CD8-positive, alpha-beta T cell (primary cell): ENCODE measurements at places on chromosomes 7 and 10. TPM values are rescaled to one million over a fixed set of nuclear protein-coding genes. Genes with fewer than 3 reads are reported as not detected.

The MICALL2 gene
- total RNA-seq: 2.1 TPM

The OPN1SW gene
- total RNA-seq: not detected

The STEAP1 gene
- total RNA-seq: not detected

The WDR91 gene
- total RNA-seq: 46.6 TPM

The GOLGA7B gene
- total RNA-seq: 5.1 TPM

GRCh38 chr7:47594406-47594805, 12.5 kb upstream of the TNS3 start:
- no peak for DNase-seq

GRCh38 chr10:48671914-48672595, 12.6 kb upstream of the WDFY4 start:
- no peak for DNase-seq

DNA sequence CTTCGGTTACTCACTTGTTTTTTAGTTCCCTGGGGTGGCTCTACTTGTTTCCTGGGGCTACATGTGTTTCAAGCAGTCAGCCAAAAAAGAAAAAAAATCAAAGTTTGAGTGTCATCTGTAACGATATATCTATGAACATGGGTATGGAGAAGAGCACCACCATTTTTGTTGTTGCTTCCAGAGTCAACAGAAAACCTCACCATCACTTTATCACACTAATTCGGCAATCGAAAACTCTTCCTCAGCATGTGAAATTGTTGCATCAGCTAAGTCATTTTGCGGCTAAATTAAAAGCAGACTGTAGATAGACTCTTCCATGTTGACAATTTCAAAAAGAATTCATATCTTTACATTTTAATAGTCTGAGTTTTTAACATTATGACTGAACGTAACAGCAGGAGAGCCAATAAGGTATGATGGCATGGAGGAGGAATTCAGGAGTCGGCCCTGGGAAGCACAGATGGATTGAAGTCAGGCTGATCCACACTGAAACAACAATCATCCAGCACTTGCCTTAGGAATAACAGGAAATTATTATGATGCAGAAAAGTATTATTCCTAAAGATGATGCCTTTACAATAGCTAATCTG, 455.7 kb upstream of the KLF6 start:
- no peak for DNase-seq

DNA sequence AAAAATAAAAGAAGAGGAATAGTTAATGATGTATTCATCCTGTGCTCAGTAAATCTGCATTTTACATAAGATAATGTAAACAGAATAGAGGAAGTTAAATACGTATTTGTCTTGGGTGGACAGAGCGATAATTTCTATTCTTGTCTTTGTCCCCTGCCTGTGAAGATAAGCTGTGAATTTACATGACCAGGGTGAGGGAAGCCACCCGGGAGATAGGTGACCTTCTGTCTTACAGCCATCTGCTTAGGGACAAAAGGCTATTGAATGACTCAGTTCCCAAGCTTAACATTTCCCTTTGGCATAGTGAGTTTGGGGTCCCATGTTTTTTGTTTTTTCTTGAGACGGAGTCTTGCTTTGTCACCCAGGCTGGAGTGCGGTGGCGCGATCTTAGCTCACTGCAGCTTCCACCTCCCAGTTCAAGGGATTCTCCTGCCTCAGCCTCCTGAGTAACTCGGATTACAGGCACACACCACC, 88.7 kb upstream of the KCTD7 start:
- no peak for DNase-seq

GRCh38 chr10:82874671-82875070, 999.7 kb downstream of the NRG3 start:
- no peak for DNase-seq

DNA sequence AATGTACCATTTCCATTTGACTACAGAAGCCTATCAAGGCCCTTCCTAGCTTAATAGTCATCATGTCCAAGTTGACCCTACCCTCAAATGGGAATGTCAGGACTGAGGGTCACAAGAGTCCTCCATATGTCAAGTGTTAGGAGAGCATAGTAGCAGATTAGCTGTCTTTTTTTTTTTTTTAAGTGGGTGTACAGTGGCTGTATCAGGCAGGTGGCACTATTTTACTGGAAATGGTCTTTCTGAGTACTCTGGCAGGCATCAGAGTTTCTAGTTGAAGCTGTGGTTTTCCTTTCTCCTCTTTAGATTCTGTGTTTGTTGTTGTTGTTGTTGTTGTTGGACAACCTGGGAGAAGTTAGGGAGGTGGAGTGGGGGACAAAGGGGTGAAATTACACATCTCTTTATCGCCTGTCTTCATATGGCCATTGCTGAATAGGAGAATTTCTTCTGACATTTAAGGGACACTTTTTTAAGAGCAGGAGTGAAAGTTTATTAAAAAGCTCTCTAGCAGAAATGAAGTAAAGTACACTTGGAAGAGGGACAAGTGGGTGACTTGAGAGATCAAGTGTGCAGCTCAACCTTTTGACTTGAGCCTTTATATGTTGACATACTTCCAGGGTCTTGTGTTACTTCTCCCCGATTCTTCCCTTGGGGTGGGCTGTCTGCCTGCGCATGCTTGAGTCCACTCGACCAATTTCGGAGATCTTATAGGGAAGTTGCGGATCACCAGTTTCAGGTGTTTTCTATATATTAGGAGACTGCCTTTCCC, 104.1 kb upstream of the FOXP2 start:
- no peak for DNase-seq

GRCh38 chr7:1129431-1129830, 30.6 kb downstream of the ZFAND2A start:
- no peak for DNase-seq

DNA sequence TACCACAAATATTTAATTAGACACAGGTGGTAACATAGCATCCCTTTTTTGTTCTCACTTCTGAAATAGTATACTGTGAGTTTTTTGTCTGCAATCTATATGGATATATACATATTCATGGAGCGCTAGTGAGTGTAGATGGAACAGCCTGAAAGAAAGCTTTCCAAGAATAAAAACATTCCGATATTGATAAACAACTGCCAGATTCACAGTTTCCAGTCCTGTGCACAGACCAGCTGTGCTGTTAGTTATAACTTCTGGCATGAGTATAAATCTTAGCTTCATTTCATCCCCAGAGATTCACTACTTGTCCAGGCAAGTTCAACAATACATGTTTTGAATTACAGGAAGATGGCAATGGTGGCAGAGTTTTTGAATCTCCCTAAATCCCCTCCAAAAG, 467.1 kb upstream of the STEAP1 start:
- DNase-seq: no peak

DNA sequence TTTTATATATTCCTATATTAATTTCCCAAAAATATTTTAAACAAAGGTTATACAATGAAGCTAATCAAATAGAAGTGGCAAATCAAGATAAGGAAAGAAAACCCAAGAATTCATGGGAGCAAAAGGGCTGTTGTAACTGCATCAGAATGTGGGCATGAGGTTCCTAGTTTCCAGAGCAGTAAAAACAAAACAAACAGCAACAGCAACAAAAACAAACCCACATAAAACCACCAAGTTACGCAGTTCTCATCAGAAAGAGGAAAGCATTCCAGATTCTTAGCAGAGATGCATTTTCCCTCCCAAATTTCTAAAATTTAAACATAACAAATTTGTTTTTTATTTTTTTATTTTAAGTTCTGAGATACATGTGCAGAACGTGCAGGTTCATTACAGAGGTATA, 34.8 kb upstream of the MSMB start:
- no peak for DNase-seq

- no peak for DNase-seq
Observed at GRCh38 chr7:72101444-72101843, 310.7 kb downstream of the CALN1 start.

DNA sequence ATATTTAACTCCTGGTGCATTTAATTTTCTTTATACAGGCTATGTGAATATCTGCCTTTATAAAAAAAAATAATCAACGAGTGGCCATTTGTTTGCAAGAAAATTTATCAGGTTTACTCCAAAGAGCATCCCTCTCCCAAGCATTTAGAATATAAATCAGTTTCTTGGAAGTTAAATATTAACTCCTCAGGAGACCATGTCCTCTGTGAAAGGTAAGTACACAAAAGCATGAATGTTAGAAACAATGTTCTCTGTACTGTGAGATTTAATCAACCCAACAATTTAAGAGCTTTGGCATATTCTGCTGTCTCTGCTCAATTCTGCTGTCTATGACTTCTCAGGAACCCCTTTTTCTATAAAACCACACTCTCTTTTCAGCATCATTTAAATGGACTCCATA, 119.3 kb upstream of the LAMB4 start:
- DNase-seq: no peak

GRCh38 chr7:5636914-5637313, 144.5 kb downstream of the RNF216 start:
- no peak for DNase-seq

GRCh38 chr10:82267465-82267864, 392.5 kb downstream of the NRG3 start:
- DNase-seq: no peak

GRCh38 chr7:16066805-16067459, 354.4 kb downstream of the CRPPA start:
- DNase-seq: no peak

DNA sequence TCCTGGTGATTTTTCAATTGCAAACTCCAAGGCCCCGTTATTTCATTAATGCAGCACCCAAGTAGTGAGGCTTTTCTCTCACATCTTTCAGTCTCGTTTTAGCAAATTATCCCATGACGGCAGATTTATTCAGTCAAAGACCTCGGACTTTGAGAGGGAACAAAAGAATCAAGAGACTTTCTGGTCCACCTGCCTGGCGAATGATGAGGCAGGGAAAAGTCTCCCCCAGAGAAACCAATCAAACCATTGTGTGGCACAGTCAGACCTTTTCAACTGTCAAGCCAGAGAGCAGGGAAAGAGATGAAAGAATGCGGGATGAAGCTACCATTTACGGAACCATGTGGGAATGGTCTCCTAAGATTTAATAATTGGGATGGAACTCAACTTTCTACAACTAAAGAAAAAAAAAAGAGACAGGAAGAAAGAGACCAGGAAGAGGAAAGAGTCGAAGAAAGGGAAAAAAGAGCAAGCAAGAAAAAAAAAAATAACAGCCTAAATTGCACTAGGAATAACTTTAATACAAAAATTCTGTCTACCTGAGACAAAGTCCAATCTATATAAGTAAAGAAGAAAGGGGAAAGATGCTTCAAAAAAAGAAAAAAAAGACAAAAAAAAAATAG, 22.8 kb downstream of the GLI3 start:
- DNase-seq: no peak

GRCh38 chr10:75772153-75772887, 340.9 kb downstream of the LRMDA start:
- DNase-seq: no peak

- DNase-seq: no peak
Observed at GRCh38 chr7:75817116-75817515, 3.5 kb upstream of the CCL24 start.

DNA sequence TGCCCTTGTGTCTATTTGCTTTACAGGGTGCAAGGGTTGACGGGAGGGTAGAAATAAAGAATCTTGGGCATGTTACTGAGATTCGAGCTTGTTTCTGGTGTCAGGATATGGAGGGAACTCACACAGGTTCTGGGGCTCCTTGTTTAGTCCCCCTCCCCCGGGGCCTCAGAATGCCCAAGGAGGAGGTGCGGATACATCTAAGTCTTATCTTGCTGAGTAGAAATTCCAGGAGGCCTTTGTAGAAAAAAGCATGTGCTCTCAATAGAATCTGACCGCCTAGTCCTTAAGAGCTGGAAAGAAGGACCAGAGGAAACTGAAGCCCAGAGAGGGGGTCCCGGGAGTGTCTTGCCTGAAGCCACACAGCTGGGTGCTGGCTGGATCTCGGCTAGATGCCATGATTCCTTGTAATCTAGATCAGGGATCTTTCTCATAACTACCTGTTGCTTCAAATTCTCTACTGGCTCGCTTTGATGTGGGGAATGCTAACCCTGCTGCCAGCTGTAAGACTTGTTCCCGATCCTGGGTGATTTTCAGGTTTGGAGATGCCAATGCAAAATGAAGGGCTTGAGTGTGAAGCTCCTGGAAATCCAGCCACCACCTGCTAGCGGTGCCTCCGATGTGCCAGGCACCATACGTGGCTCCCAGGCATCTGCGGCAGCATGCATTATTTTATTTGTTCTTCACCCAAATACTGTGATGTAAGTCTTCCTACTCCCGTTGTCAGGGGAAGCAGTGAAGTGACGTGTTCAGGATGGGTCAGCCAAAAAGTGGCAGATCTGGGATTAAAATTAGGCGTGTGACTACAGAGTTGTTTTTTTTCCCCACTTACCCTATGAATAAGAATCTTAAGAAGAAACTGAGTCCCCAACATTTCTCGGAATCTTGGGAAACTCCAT, 226.0 kb downstream of the TCF7L2 start:
- DNase-seq: no peak

GRCh38 chr7:85483177-85483576, 296.3 kb upstream of the SEMA3D start:
- no peak for DNase-seq

GRCh38 chr7:78176171-78176570, 377.6 kb downstream of the PHTF2 start:
- DNase-seq: no peak

DNA sequence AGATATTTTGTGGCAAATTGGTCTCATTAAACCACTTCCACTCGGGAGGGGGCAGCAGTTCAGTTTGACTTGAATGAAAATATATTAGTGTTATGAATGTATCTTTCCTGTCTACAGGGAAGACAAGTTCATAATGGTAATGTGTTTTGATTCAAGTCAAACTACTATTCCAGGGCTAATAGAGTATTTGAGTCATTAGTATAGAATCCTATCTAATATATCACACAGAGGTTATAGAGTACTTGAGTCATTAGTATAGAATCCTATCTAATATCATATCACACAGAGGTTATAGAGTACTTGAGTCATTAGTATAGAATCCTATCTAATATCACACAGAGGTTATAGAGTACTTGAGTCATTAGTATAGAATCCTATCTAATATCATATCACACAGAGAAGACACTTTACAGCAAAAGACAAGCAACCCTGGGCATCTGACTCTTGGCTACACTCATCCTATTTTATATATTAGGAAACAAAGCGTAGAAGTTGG, 199.7 kb upstream of the MAGI2 start:
- no peak for DNase-seq

- DNase-seq: no peak
Observed at GRCh38 chr10:97782455-97783228, 10.8 kb upstream of the SFRP5 start.
